ENCODE measurements at places on chromosomes 2 and 18. TPM values are rescaled to one million over a fixed set of nuclear protein-coding genes. Genes with fewer than 3 reads are reported as not detected.

Gene CCDC148
- not detected for polyA plus RNA-seq

Gene GPR155
- polyA plus RNA-seq, result 3.5 TPM

Gene AFF3
- polyA plus RNA-seq, result 0.36 TPM

Gene ARHGAP15
- not detected for polyA plus RNA-seq

Gene GCG
- not detected for polyA plus RNA-seq

Gene MEP1B
- not detected for polyA plus RNA-seq

Gene ABCB11
- not detected for polyA plus RNA-seq

Gene RGPD5
- 9.4 TPM for polyA plus RNA-seq

Gene C2orf80
- not detected for polyA plus RNA-seq

Gene SF3B6
- 295 TPM for polyA plus RNA-seq

GRCh38 chr2:85737961-85738360 is 15.8 kb upstream of the ATOH8 start:
- no peak overlapping the region for H3K4me3 ChIP-seq
- H3K36me3 ChIP-seq, result no peaks in the 10 kb centered on the region
- peaks cover 37% of the 10 kb centered on the region for H3K4me1 ChIP-seq
- H3K27me3 ChIP-seq, result no peaks in the 10 kb centered on the region
- peak overlapping the region; percentile 39 for H3K27ac ChIP-seq

GRCh38 chr2:154193246-154193645 is 321.5 kb downstream of the GALNT13 start:
- no peak overlapping the region for H3K27ac ChIP-seq
- no peak overlapping the region for H3K4me3 ChIP-seq
- no peak for DNase-seq
- H3K4me1 ChIP-seq, result no peaks in the 10 kb centered on the region

- no peaks in the 10 kb centered on the region for H3K36me3 ChIP-seq
- H3K4me3 ChIP-seq, result no peak overlapping the region
- DNase-seq, result no peak
- peak overlapping the region; percentile 37 for H3K27ac ChIP-seq
These were observed 119.9 kb downstream of the PARD3B start for GRCh38 chr2:204665207-204665606.

GRCh38 chr18:54794823-54795222 is 33.5 kb upstream of the RAB27B start:
- H3K27me3 ChIP-seq, result no peaks in the 10 kb centered on the region
- no peak overlapping the region for H3K4me3 ChIP-seq
- DNase-seq, result no peak
- no peaks in the 10 kb centered on the region for H3K36me3 ChIP-seq
- peak overlapping the region; percentile 90 for H3K27ac ChIP-seq
- H3K4me1 ChIP-seq, result peaks cover 10% of the 10 kb centered on the region

- no peaks in the 10 kb centered on the region for H3K36me3 ChIP-seq
- DNase-seq, result no peak
- no peaks in the 10 kb centered on the region for H3K4me1 ChIP-seq
- no peaks in the 10 kb centered on the region for H3K27me3 ChIP-seq
- no peak overlapping the region for H3K27ac ChIP-seq
These were observed 166.3 kb downstream of the NRP2 start for GRCh38 chr2:205848601-205849000.

- H3K36me3 ChIP-seq, result peaks cover 4% of the 10 kb centered on the region
- peaks cover 7% of the 10 kb centered on the region for H3K4me1 ChIP-seq
- H3K27me3 ChIP-seq, result no peaks in the 10 kb centered on the region
- no peak overlapping the region for H3K4me3 ChIP-seq
These were observed 82.4 kb downstream of the AAK1 start for GRCh38 chr2:69561101-69561500.

GRCh38 chr2:45612285-45612684 is 1.2 kb upstream of the SRBD1 start:
- H3K36me3 ChIP-seq, result no peaks in the 10 kb centered on the region
- H3K4me3 ChIP-seq, result no peak overlapping the region
- H3K27me3 ChIP-seq, result no peaks in the 10 kb centered on the region
- H3K4me1 ChIP-seq, result peaks cover 5% of the 10 kb centered on the region

DNA sequence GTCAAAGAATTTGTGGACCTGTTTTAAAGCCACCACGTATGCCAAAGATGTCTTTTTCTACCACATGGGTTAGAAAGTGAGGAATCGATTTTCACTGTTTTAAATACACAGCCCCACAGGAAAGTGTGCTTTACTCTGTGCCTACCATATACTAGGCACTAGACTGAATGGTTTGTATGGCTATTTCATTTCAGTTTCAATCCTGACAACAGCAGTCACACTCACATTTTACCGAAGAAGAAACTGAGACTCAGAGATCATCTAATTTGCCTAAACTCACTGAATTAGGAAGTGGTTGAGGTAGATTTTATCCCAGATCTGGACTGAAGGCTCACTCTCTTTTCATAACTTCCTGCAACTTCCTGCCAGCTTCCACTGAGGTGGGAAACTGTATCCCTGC is 176.4 kb downstream of the ALK start:
- H3K36me3 ChIP-seq, result no peaks in the 10 kb centered on the region
- H3K27me3 ChIP-seq, result no peaks in the 10 kb centered on the region
- no peak for DNase-seq
- H3K4me3 ChIP-seq, result no peak overlapping the region
- H3K27ac ChIP-seq, result no peak overlapping the region

GRCh38 chr2:160294339-160294803 is 94.3 kb upstream of the ITGB6 start:
- H3K4me1 ChIP-seq, result peaks cover 21% of the 10 kb centered on the region
- no peak for DNase-seq
- H3K4me3 ChIP-seq, result no peak overlapping the region
- peaks cover 66% of the 10 kb centered on the region for H3K36me3 ChIP-seq
- H3K27ac ChIP-seq, result peak overlapping the region; percentile 77

GRCh38 chr18:67232406-67232805 is 284.1 kb downstream of the DSEL start:
- DNase-seq, result no peak
- no peaks in the 10 kb centered on the region for H3K27me3 ChIP-seq
- H3K4me1 ChIP-seq, result no peaks in the 10 kb centered on the region
- no peak overlapping the region for H3K27ac ChIP-seq
- no peaks in the 10 kb centered on the region for H3K36me3 ChIP-seq

DNA sequence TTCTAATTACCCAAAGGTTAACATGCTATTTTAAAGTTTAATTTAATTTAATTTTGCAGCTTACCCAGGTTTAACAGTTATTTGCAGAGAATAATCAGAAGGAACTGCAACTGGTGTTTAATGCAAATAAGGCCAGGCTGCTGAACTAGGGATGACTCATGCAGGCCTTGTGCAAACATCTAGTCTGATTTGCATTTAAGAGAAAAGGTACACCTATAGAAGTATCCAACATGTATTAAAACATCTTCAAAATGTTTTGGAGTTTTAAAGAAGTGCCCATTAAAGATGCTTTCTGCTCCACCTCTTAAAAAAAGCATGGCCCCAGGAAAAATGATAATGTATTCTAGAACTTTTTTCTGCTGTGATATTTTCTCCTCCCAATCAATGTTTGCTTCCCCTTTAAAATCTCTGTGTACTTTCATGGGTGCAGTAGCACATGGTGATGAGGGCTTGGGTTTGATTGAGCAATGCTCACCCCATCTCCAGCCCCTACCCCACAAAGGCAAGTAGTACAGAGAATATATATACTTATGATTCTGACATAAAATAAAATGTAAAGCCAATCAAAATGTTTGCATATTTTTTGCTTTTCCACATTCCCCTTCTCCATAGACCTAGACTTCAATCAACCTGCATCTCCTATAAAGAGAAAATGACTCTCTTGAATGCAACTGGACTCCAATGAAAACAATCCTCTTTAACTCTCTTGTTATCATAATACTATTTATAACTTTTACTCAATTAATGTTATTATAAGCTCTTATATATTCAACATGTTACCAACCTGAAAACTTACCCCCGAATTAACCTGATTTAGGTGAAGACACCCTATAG is 54.1 kb downstream of the ATP8B1 start:
- H3K27me3 ChIP-seq, result no peaks in the 10 kb centered on the region
- H3K27ac ChIP-seq, result no peak overlapping the region
- peaks cover 47% of the 10 kb centered on the region for H3K4me1 ChIP-seq

DNA sequence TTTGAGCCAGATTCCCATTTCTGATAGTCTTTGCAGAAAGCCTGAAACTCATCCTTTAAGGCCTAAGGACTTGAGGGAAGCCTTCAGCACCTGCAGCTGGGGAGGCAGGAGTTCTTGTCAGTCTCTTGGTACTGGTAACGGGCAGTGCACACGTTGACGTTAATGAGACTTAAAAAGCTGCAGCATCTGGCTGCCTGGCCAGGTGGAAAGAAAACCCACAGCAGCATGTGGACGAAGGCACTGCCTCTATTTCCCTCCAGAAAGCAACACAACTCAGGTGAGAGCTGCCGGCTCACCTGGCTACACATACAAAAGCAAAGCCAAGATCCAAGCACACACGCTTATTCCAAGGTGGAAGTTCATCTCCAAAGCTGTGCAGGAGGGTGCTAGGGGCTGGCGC is 178.8 kb downstream of the ANAPC1 start:
- no peaks in the 10 kb centered on the region for H3K27me3 ChIP-seq
- no peak for DNase-seq
- H3K4me1 ChIP-seq, result peaks cover 29% of the 10 kb centered on the region

- no peak overlapping the region for H3K27ac ChIP-seq
- DNase-seq, result peak; percentile 39
- no peak overlapping the region for H3K4me3 ChIP-seq
- H3K4me1 ChIP-seq, result 0 out of 2 replicates have a peak, but pooled peaks cover 2% of the 10 kb centered on the region
- no peaks in the 10 kb centered on the region for H3K27me3 ChIP-seq
- peaks cover 33% of the 10 kb centered on the region for H3K36me3 ChIP-seq
These were observed 23.7 kb downstream of the NCAPH start for GRCh38 chr2:96359310-96359709.
